ENCODE measurements at places on chromosomes 4 and X.

DNA sequence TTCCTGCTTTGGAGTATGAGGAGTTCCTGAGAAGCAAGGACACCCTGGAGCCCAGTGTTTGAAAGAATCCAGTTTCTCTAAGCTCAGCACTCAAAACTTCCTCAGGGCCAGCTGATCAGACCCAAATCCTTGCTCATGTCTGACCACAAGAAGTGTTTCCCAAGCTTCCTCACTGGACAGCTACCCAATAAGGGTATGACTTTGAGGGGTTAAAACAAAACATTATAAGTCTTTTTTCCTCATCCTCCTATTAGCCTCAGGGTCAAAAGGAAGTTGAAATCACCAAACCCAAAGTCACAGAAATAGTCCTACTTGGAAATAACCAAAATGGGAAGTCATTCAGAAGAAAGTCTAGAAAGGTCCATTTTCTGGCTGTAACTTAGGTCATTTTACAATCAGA lies 13.7 kb downstream of the ZBTB33 start:
- no peak for DNase-seq

GRCh38 chr4:110869862-110870572 lies 247.1 kb upstream of the PITX2 start:
- DNase-seq: no peak

GRCh38 chr4:152415980-152416379 lies 119.9 kb downstream of the FBXW7 start:
- DNase-seq: no peak

DNA sequence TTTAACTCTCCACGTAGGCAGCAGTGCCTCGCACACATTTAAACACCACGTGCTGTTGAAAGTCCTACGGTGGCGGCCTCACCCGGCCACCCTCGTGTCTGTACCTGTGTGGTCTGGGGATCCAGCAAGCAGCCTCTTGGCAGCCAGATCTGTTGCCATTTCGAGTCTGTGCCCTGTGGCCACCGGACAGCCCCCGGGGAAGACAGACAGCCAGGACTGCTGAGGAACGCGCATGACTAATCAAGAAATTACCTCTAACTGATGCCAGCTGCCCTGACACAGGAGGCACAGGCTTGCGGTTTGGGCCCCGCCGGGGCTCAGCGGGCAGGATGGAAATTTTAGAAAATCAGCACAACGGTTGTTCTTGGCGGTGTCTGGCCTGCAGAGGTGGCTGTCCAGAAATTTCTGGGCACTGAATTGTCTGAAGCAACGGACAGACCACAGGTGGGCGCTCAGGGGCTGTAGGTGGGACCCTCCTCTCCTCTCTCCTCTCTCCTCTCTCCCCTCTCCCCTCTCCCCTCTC lies 15.6 kb upstream of the ASMTL start:
- DNase-seq: no peak

- DNase-seq: no peak
Measured at GRCh38 chrX:79719568-79720231, 294.9 kb upstream of the TBX22 start.

Data from neural crest cell (in vitro differentiated cells).